ENCODE measurements at places on chromosomes 7 and 10.

GRCh38 chr10:73644015-73644743 is 2.9 kb upstream of the MYOZ1 start:
- DNase-seq: peak; percentile 66

DNA sequence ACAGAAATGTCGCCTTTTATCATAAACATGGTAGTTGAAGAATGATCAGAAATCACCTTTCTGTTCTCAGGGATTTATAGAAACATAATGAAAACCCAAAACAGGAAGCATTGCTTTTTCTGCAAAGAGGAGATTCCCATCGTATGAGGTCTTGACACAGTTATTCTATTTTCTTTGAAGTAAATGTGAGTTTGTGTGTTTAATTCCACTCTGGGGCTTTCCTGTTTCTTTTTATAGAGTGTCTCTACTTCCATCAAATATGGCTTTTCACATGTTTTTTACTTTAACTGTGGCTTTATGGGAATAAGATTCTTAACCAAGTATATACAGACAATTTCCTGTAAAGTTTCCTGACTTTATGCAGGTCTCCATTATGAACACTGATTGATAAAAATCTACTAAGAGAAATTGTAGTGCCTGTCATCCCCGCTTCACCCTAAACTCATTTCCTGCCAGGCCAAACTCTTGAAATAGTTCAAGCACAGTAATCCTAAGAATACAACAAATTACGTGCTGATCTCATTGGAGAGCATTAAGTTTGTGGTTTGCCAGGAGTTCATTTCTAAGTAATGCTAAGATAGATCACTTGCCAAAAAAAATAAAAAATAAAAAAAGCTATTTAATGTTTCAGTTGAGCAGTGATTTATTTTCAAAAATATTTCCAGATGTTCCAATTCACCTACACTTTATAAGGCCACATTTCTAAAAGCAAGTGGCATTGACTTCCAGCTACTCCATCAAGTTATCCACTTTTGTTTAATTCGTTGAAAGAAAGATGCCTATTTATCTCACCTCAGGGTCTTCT is 52.2 kb upstream of the SEC61G start:
- DNase-seq: no peak

GRCh38 chr10:31207636-31208035 is 111.4 kb upstream of the ZEB1 start:
- DNase-seq: no peak

DNA sequence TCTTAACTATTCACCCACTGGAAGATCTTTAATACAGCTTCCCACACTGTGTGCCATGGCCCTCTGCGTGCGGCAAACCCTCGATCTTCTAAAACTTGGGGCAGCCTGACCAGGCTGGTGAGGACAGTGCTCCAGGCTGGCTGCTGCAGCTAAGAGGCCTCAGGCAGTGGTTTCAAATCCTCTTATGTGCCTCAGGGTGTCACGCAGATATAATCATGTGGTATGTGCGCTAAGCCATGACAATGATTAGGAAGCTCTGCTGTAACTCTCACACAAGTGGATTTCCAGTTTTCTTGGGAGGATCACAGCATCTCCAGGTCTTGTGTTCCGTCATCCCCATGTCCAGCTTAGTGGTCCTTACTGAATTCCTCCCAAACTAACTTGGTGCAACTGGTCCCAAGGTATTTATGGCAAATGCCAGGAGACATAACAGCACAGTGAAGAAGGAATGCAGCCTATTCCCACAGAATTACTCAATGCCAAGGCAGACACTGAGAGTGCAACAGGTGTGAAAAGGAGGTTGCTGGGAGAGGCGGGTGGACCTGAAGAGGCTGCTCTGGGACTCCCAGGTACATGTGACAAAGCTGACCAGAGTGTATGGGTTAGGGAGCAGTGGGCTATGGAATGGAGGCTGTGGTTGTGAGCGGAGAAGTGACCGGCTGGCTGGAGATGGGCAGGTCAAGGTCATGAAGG is 2.3 kb downstream of the HPS1 start:
- no peak for DNase-seq

DNA sequence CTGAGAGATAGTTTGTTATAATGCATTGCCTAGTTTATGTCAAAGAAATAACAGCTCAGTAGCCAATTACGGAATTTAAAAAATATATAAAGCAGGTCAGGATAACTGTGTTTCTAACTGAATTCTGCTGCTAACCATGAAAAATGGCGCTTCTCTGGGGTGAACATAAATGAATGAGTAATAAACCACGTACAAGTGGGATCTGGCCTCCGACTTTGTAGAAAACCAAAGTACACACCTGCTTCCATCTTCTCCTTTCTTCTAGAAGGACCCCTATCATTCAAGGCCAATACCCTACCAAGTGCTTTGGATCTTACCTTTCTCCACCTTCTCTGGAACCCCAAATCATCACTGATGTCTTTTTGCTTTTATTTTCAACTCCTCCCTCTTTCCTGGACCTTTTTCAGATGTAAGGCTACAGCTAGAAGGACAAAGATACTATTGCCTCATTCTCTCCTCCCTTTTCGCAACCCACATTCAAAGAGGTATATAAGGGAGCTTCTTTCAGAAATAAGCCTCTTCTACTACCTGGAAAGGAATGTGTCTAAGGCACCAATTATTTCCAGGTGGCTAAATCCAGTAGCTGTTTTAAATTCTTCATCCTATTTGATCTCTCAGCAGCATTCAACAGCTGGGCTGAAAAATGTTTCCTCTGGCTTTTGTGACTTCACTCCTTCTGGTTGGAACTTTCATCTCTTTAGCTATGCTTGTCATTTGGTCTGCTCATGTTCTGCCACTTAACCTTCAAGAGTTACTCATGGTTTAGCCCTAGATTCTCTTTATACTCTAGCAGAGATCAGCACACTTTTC is 37.7 kb downstream of the NAMPT start:
- DNase-seq: no peak

DNA sequence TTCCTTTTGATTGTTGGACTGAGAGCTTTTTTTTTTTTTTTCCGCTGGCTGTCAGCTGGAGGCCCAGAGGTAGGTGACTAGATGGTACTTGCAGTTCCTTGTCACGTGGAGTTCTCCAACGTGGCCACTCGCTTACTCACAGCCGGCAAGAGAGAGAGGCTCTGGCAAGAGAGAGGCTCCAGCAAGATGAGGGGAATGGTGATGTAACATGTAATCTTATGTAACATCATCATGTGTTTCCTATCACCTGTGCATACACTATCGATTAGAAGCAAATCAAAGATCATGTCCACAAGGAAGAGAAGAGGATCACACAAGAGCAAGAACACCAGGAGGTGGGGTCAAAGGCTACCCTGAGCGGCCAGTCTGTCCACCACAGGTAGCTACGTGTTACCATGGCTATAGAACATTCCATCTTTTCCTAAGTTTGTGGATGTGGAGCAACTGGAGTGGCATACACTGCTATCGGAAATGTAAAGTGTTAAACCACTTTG is 4.0 kb upstream of the BORCS7 start:
- no peak for DNase-seq

Measured in ureter (tissue), 1 donor.